RPMI8226 (cell line): ENCODE measurements at places on chromosomes 16 and 17.

GRCh38 chr17:42704837-42705494, 22.6 kb downstream of the CNTNAP1 start:
- DNase-seq = no peak

DNA sequence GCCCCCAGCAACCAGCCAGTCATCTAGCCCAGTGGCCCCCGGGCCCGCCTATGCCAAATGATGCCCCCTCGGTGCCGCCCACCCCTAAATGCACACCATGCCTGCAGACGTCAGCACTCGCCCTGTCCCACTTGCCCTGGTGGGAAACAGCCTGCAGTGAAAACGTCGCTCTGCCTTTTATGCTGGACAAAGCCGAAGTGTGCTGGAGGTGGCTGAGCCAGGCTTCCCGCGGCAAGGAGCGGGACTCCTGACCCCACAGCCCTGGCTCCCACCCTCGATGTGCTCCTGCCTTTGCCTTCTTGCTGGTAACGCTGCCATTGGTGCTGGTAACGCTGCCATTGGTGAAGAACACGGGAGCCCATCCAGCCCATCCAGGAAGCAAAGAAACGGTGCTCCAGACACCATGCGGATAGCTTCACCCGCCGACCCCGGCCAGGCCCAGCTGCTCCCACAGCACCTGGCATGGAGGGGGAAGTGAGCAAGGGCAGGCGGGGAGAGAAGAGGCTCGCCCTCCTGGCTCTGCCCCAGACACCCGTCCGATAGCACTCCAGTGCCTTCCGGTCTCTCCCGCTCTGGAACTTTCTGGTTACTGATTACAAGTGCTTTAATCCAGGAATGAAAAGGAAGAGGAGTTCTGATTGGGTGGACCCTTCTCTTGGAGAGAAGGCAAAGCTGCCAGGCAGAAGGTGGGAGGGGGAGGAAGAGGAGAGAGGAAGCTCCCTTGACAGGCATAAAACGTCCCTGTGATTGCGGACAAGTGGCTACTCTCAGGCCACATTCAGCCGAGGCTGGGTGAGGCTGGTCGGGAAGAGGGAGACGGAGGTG, 4.0 kb upstream of the BAIAP2 start:
- DNase-seq = peak; percentile 77

- peak; percentile 55 for DNase-seq
These were observed 430 bp downstream of the TSEN54 start for GRCh38 chr17:75516619-75517296.

DNA sequence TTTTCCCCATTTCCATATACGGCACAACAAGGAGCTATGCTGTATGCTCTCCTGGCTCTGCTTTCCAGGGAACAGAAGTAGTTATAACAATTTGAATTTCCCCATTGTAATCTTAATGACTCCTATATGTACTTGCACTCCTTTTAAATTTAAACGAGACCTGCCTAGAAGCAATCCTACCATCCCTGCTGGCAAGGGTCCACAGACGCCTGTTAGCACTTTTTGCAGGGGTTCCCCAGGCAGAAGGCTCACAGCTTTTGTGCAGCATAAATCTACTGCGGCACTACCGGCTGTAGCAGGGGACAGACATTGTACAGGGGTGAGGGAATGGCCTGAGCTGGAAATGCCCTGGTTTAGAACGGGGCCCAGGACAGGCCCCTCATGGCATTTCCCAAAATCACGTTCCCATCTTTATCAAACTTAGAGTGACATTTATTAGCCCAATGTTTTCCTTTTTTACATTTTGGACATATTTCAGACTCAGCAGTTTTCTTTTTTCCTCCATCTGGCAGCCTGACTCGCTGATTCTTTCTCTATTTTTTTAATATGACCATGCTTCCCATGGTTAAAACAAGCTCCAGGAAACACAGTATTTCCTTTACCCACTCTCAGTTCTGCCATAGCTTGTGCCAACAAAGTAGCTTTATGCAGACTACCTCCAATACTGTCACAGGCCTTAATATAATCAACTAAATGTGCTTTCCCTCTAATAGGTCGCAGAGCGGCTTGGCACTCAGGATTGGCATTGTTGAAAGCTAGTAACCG, 35.4 kb upstream of the USP22 start:
- no peak for DNase-seq

- no peak for DNase-seq
These were observed 25.6 kb downstream of the IGSF6 start for GRCh38 chr16:21626659-21627277.

GRCh38 chr17:44555099-44555498, 2.2 kb upstream of the FZD2 start:
- DNase-seq = no peak

DNA sequence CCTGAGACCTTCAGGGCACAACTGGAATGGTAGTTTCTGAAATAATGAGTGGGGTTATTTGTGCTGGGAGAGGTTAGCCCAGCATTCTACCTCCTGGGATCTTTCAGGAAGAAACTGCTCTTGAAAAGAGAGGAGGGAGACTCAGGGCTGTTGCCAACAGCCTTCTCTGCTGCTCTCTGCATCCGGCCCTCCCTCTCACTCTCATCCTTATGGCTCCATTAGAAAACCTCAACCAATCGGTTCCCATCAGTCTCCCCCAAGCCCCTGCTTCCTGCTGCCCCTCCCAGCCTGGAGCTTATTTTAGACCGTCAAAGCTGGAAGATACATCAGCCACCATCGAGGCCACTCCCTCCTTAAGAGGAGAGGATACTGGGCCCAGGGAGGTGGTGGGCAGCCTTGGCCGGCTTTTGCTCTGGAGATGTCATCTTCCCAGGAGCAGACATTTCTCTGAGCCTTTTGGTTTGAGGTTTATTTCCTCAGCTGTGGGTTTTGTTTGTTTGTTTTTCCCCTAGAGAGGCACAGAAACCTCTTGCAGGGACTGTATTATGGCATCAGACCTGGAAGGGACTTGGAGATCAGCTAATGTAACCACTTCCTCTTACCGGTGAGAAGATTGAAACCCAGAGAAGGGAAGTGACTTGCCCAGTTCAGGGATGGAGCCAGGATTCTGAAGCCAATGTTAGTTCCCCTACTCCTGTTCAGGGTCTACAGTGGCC, 2.7 kb downstream of the MPRIP start:
- DNase-seq = peak; percentile 45

- no peak for DNase-seq
These were observed 91.0 kb downstream of the RTN4RL1 start for GRCh38 chr17:1933875-1934715.

- no peak for DNase-seq
These were observed 312.2 kb upstream of the MAF start for GRCh38 chr16:79912592-79913310.

DNA sequence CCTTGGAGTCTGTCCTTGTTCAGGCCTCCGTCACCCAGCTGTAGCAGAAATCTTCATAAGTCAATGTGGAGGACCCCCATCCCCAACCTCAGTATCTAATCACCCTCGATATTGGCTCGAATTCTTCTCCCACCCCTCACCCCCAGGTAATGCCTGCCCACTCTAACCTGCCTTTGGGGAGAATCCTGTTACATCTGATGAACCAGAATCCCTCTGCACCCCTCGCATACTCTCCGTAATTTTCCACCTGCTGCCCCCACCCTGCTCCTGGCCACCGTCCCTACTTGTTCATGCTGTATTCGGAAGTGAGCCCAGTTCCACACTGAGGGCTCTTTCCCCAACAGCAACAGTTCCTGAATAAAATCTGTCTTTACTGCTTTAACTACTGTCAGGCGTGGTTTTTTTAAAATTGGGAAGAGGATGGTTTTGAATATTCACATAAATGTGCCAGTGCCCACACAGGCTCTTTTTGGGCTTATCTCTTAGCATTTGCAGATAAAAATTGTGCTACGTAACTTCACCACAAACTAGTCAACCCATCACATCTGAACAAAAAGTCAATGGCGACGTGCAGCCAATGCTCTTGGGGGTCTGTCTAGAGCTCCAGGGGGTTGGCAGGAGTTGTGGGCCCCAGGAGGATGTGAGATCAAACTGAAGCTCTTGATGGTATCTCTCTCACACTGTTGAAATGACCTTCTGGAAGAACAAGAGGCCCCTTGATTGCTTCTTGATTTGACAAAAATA, 73.7 kb downstream of the NETO2 start:
- DNase-seq = no peak

DNA sequence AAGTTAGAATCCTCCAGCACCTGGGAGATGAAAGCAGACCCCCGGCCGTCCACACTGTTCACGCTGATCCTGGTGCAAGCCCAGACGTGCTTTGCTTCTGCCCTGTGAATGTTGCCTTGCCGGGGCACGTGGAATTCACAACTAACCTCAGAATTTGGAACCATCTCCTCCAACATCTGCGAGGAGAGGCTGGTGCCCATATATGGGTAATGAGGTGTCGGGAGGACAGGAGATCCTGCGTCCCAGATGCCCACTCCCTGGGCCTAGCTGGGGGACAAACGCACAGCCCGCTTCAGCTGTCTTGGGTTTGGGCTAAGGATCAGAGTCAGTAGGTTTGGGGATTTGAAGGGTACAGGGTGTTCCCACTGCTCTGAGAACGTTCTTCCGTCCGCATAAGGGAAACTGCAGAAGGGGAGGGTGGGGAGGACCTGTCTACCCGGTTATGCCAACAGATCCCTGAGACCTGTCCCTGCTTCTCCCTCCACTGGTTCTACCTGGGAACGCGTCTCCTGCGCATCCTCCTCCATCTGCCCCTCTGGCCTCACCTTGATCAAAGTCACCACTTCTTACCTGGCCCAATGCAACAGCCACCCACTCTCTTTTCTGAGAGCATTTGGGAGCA, 14.1 kb downstream of the PPL start:
- no peak for DNase-seq

GRCh38 chr17:8843344-8843743, 24.1 kb downstream of the PIK3R6 start:
- no peak for DNase-seq

DNA sequence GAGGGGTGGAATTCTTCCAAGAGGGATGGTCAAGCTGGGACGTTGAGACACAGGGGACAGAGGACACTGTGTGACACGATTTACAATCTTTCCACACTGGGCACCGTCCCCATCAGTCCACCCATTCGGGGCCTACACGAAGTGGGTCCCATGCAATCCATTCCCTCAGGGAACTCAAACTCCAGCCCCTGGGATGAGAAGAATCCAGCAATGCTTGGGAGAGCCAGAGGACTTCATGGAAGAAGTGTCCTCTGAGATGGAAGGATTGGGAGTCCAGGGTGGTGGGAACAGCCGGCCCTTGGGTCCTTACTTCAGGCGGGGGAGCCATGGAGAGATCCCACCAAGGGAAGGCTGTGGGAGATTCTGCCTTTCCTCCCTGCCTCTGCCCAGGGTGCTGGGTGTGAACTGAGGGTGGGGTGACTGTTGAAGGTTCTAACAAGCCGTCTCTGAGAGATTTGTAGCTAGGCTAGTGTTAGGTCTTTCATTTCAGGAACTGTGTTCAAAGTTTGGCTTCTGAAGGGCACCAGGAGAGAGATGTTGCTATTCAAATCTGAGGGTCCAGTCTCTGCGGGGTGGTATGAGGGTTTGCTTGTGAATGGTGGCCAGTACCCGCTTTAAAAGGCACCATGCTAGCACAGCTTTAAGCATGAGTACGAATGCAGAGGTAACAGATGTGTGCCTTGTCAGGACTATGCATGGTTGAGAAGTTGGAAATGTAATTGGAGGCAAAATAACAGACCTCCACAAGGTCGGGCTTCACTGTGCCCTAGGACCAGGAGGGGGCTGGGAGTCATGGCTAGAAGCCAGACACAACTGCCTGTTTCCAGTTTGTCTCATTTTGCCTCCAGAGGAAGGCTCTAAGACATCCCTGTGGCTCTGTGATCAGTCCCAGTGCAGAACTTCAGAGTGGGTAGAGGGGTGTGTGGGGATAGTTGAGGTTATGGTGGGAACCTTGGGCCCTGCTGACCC, 1.9 kb downstream of the ATP1B2 start:
- DNase-seq = no peak

GRCh38 chr17:32266051-32266388, 388 bp downstream of the RHBDL3 start:
- DNase-seq = no peak

GRCh38 chr17:55726440-55726839, 3.8 kb upstream of the TMEM100 start:
- DNase-seq = no peak

DNA sequence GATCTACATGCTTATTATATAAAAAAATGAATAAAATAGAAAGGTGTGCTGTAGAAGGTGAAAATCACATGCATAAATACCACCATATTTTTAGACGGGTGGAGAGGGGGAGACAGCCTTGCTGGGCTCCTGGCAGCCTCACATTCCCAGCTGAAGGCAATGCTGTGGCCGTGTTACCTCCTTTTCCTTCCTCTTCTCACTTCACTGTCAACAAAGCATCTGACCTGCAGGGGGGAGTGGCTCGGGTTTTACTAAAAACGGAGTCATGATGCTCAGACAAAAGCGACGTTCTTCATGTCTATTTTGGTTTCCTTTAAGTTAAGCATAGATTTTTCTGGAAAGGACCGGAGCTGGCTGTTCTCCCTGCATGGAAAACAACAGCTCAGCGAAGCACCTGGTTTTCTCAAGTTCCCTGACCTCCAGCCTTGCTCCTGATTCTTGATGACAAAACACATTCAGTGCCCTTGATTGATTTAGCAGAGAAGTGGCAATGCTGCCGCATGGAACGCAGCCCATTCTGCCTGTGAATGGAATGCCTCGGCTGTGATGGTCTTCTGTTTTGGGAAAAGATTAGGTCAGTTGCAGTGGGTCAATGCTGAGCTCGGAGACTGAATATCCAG, 5.5 kb upstream of the RPTOR start:
- DNase-seq = peak; percentile 56

DNA sequence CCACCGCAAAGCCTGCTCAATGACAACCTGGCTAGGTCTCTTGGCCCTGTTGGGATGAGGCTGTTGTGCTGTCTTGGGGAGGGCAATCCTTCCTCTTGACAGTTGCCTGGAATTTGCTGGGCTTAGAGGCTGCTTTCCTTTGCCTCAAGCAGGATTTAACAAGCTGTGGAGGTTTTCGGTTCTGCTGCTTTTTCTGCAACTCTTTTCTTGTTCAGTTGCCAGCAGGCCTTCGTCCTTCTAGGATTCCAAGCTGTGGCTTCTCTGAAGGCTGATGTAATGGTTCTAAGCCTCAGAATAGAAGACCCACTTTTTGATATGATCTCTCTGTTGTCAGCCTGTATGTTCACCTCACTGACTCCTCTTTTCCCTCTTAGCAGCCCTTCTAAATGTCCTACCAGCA, 149.5 kb upstream of the HS3ST4 start:
- DNase-seq = no peak

- DNase-seq = no peak
These were observed 522 bp downstream of the DNASE1 start for GRCh38 chr16:3655030-3655395.

GRCh38 chr16:55251151-55251550, 72.9 kb upstream of the IRX6 start:
- DNase-seq = no peak

GRCh38 chr16:7313170-7313569, 19.5 kb upstream of the RBFOX1 start:
- DNase-seq = peak; percentile 11
